ENCODE measurements at places on chromosomes 7 and 10.

DNA sequence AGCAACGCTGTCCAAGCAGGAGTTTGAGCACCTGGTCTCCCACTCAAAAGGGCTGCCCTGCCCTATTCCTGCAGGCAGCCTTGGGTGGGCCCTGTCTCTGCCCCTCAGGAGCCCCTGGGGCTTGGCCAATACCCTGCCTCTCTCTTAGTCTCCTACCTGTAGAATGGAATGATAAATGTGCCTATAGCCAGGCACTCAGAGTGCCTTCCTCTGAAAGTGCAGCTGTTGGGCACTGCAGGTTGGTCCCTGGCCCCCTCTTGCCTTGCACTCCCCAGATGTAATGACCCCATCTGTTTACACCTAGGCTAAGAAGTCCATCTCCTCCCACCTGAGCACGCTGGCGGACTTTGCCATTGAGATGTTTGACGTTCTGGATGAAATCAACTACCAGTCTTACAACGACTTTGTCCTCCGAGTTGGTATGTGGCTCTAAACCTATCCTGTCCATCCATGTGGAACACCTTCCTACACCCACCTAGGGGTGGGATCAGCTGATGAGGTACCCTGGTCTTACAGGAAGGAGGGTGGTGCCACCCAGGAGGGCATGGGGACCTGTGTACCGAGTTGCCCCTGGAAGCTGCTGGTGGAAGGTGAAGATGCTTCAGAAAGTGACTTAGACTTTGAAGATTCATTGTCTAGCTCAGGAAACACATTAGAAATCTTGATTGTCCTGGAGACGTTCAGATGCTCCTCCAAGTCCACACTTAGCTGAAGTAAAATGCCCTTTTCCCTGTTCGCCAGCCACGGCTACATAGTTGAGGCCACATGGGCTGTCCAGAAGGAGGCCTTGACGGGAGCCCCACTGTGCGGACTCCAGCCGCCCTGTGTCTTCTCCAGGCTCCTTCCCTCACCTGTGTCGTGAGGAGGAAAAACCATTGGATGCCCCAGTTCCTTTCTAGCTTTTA lies 134.1 kb downstream of the ADCY1 start:
- no peak for DNase-seq

GRCh38 chr7:48365010-48365409 lies 193.8 kb downstream of the ABCA13 start:
- DNase-seq = peak; percentile 21

GRCh38 chr7:15016315-15016667 lies 113.7 kb upstream of the DGKB start:
- no peak for DNase-seq

DNA sequence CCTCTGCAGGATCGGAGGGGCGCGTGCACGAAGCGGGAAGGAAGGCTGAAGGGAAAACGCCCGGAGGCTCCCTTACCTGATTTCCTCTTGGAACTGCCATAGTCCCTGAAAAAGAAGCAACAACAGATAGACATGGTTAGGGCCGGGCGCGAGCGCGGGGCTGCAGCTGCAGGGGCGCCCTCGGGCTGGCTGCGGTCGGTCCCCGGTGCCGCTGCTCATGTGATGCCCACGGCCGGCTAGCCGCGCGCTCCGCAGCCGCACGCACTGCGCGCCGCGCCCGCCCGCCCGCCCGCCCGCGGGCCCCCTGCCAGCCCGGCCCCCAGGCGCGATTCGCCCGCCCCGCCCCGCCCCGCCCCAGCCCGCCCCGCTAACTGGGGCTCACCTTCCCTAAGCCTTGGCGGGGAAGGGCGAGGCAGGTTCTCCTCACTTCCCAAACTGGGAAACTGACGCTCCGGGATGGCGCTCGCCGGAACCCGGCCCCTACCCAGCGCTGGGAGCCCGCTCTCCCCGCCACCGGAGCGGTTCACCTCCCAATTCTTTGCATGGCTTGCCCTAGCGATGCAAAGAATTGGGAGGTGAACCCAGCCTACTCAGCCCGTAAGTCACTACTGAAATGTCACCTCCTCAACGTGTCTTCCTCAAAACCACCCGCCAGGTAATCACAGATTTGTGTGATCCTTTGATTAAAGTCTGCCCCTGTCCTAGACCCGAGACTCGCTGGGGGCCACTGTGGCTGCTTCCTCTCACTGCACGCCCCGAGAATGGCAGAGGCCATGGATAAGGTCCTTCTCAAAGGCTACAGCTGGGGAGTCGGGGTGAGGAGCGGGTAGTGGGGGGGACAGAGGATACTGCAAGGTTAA lies 162.2 kb downstream of the SH3PXD2A start:
- no peak for DNase-seq

- no peak for DNase-seq
Observed at GRCh38 chr10:49504528-49504927, 34.4 kb downstream of the ERCC6 start.

DNA sequence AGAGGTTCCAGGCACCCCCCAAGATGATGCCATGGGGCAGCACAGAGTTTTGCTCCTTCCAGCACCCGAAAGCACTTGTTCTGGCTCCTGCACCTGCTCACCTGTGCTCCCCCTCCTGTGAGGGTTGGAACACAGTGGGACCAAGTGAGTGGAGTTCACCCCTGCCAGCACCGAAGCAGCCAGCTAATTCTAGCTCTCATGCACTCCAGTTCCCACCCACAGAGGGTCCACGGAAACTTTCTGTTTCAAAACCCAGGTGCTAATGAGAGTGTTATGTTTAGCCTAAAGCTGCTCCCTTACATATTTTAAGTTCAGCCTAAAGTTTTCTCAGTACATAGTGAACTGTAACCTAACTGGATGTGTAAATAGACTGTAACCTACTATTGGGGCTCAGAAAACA lies 42.6 kb upstream of the SLC35G1 start:
- DNase-seq = no peak

GRCh38 chr10:106777841-106778240 lies 386.7 kb downstream of the SORCS1 start:
- no peak for DNase-seq

DNA sequence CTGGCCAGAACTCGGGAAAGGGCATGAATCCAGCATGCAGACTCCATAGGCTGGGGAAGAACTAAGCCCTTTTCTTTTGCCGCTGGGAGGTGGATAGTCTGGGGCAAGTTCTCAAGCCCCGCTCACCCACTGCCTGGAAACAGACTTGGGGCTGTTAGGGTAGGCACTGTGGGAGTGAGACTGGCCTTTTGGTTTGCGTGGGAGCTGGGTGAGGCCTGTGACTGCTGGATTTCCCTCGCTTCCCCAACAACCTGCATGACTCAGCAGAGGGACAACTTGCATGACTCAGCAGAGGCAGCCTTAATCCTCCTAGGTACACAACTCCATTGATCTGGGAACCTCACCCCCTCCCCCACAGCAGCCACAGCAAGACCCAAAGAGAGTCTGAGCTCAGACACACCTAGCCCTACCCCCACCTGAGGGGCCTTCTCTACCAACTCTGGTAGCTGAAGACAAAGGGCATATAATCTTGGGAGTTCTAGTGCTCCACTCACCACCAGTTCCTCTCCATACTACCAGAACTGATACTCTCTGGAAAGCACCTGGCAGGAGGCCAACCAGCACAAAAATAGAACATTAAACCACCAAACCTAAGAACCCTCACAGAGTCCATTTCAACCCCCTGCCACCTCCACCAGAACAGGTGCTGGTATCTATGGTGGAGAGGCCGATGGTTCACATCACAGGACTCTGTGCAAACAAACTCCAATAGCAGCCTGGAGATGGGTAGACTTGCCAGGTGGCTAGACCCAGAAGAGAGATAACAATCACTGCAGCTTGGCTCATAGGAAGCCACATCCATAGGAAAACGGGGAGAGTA lies 81.4 kb upstream of the LAMB4 start:
- DNase-seq = no peak

DNA sequence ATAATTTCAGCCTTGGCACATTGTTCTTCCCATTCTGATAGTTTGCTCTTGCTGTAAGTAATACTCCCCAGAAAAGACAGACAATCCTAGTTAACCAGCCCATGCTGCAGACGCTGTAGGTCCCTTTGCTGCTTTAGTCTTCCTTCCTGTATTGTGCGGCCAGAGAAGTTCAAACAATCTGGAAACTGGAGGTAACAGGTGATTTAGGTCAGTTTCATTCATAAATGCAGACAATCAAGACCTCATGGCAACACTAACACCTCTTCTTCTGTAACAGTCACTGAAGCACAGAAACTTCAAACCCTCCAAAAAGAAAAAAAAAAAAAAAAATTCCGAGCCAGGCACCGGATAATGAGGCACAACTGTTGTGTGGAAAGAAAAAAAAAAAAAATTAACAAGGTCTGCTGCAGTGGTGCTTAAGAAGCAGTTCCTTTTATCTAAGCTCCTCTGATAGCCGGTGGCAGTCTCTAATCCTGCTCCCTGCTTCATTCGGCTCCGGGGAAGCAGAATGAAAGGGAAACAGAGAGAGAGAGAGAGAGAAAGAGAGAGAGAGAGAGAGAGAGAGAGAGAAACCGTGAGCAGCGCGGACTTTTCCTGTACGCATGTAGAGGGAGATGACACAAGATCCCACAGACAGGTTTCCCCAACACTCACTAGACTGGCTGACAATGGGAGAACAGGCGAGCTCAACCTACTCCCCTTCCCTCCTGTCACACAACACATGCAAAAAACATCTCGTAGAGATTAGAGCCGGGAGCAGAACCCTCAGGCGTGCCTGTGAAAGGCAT lies at the start of gene SEMA3A:
TSS of gene SEMA3A (minus strand) at position 306 of the 788 bp plus-strand sequence. CDS start at position 103, 203 bp downstream.
- DNase-seq = no peak

DNA sequence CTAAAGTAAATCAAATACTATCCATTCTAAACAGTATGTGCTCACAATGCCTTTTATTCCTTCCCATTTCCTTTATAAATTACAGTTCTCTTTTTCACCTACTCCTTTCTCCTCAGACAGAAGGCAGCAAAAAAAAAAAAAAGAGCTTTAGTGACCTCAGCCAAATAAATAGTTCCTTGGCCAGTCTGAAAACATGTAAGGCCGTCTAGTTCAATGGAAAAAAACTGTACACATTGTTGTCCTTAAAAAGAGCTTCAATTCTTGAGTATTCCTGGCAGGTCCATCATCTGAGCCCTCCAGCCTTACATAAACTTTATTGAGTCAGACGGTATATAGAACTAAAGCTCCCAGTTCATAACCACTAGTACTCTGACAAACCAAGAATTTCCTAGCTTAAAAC lies 185.4 kb downstream of the CACNA2D1 start:
- no peak for DNase-seq

GRCh38 chr7:13743226-13743625 lies 246.2 kb downstream of the ETV1 start:
- no peak for DNase-seq

DNA sequence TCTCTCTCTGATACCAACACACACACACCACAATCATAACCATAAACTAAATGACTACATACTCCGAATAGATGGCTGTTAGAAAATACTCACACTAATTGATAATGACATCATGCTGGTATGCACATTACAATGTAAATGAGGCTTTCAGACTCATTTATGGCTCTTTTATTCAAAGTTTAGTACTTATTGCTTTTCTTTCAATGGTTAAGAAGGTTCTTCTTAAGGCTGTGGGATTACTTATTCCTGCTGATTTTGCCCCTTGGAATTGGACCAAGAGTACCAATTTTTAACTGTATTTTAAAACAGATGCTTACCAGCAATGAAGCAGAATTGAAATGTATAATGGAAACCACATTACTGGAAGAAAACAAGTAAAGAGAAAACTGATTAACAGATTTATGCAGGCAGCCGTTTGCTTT lies 20.6 kb upstream of the CABCOCO1 start:
- no peak for DNase-seq

GRCh38 chr7:2523941-2524807 lies 4.6 kb downstream of the LFNG start:
- DNase-seq = peak; percentile 86

DNA sequence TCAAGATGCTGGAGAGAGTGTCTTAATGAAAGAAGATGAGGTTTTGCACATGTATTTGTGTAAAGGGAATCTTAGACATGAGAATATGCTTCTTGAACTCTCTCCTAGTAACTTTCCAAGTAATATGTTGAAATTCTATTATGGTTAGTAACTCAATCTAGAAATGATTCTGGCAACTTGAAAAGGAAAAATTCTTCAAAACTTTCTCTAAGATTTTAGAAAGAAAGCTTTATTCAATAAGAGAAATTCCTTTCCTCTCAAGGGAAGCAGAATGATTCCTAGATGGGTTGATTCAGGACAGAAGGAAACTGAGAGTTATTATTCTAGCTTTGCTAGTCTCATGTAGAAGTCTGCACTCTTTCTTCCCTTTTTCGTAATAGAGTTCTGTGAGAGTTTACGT lies 364.3 kb upstream of the PLXDC2 start:
- no peak for DNase-seq

DNA sequence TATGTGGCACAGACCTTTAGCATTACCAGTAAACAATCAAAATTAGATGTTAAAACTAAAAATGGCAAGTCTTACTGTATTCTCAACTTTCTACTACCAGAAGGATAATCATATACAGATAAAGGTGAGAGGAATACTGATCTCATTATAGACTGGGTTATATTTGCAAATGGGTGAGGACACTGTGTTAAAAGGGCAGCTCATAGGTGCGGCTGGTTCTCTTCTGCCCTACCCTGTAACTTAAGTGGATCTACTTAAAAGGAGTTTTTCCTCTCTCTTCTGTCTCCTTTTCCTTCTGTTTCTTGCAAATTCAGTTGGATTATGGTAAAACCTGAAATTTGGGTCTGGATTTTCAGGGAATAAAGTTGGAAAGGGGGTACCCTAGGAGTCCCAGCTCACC lies 33.0 kb downstream of the WASL start:
- DNase-seq = no peak

DNA sequence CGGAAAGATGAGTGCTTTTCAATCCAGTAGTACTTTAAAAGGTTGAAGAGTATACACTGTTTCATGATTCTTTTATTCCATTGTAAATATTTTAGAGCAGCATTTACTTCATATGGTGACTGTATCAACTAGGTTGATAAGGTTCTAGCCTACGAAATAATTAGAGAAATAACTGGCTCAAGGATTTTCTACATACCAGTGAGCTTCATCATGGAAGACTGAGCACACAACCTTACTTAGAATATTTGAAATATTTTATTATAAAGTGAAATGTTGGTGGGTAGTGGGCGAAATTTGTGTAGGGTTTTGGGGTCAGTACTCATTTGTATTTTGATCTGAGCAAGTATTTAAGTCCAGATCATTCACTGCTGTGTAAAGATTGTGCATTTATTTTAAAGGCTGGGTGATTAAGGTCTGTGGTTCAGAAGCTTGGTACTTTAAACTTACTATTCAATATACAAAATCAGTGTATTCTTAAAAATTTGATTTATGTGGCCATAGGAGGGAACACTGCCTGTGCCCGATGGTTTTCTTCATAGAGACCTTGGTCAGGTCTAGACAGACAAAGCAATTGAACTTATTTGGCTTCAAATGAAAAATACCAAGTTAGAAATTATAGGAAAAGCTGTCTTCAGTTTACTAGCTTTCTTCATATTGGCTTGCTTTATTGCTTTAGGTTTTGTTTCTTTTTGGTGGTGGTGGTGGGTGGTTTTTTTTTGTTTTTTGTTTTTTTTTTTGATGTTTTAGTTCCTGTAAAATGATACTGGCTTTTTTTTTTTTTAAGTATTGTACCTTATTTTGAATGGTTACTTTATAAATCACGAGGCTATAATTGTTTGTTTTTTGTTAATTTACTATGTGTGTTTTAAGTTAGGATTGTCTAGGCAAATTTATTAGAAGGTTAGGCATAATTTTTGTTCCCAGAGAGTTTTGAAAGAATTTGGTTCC lies 3.0 kb downstream of the KMT2E start:
- no peak for DNase-seq

Data from NCI-H2081 treated with DMSO at 0.1 percent for 48 hours (cell line).